ENCODE measurements at places on chromosomes 12 and 14. TPM values are rescaled to one million over a fixed set of nuclear protein-coding genes. Genes with fewer than 3 reads are reported as not detected.

KRT2 gene
- total RNA-seq, result not detected

DNA sequence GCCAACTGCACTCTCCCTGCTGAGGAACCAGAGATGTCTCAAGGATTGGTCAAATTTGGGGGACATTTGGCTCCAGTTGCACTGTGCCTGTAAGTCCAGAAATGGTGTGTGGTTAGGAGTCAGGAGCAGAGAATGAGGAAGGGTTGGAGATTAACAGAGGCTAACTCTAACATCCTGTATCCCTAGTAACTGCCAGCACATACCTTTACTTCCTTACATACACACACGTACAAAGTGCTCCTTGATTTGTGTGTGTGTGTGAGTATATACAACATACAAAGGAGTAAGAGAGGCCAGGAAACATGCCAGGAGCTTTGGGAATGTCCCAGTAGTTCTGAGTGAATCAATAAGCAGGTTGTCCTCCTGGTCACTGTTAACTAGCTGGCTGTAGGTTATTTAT lies 39.8 kb upstream of the NRXN3 start:
- H3K4me1 ChIP-seq, result no peaks in the 10 kb centered on the region
- H3K27ac ChIP-seq, result no peak overlapping the region
- H3K36me3 ChIP-seq, result no peaks in the 10 kb centered on the region

- H3K27me3 ChIP-seq, result no peaks in the 10 kb centered on the region
- no peak overlapping the region for H3K4me3 ChIP-seq
- no peak for DNase-seq
- no peaks in the 10 kb centered on the region for H3K36me3 ChIP-seq
- no peaks in the 10 kb centered on the region for H3K4me1 ChIP-seq
Observed at GRCh38 chr14:28298156-28298555, 468.4 kb upstream of the FOXG1 start.

- no peaks in the 10 kb centered on the region for H3K27me3 ChIP-seq
- H3K36me3 ChIP-seq, result no peaks in the 10 kb centered on the region
- no peak for DNase-seq
- H3K27ac ChIP-seq, result no peak overlapping the region
- no peaks in the 10 kb centered on the region for H3K4me1 ChIP-seq
Observed at GRCh38 chr12:16021026-16021425, 109.9 kb downstream of the DERA start.

DNA sequence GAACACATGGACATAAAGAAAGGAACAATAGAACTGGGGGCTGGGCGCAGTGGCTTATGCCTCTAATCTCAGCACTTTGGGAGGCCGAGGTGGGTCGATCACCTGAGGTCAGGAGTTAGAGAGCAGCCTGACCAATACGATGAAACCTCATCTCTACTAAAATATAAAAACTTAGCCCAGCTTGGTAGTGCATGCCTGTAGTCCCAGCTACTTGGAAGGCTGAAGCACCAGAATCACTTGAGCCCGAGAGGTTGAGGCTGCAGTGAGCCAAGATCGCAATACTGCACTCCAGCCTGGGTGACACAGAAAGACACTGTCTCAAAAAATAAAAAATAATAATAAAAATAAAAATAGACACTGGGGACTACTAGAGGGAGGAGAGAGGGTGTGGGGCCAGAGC lies 154.5 kb downstream of the SEC23A start:
- H3K27me3 ChIP-seq, result no peaks in the 10 kb centered on the region
- peaks cover 11% of the 10 kb centered on the region for H3K4me1 ChIP-seq
- no peak overlapping the region for H3K27ac ChIP-seq
- no peaks in the 10 kb centered on the region for H3K36me3 ChIP-seq
- H3K4me3 ChIP-seq, result no peak overlapping the region

- no peak overlapping the region for H3K4me3 ChIP-seq
- H3K4me1 ChIP-seq, result no peaks in the 10 kb centered on the region
- H3K36me3 ChIP-seq, result no peaks in the 10 kb centered on the region
- H3K27ac ChIP-seq, result no peak overlapping the region
- no peaks in the 10 kb centered on the region for H3K27me3 ChIP-seq
Observed at GRCh38 chr14:36859119-36859518, 197.5 kb downstream of the PAX9 start.

DNA sequence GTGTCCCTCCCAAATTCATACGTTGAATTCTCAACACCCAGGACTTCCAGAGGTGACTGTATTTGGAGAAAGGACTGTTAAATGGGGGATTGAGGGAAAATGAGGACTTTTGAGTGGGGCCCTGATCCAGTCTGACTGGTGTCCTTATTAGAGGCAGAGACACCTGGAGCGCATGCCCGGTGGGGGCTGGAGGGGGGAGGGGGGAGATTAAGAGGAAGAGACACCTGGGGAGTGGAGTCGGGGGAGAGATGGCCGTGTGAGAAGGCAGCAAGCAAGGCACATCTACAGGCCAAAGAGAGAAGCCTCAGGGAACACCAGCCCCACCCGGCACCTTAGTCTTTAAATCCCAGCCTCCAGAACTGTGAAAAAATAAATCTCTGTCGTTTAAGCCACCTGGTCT lies 209.7 kb downstream of the SLC41A2 start:
- H3K27ac ChIP-seq, result peak overlapping the region; percentile 78
- no peaks in the 10 kb centered on the region for H3K27me3 ChIP-seq
- no peak for DNase-seq
- H3K4me3 ChIP-seq, result peak overlapping the region; percentile 30
- no peaks in the 10 kb centered on the region for H3K36me3 ChIP-seq
- peaks cover 14% of the 10 kb centered on the region for H3K4me1 ChIP-seq

- no peaks in the 10 kb centered on the region for H3K36me3 ChIP-seq
- DNase-seq, result no peak
- H3K4me1 ChIP-seq, result no peaks in the 10 kb centered on the region
- peak overlapping the region; percentile 34 for H3K27ac ChIP-seq
Observed at GRCh38 chr14:71720978-71721624, 211.1 kb upstream of the RGS6 start.

DNA sequence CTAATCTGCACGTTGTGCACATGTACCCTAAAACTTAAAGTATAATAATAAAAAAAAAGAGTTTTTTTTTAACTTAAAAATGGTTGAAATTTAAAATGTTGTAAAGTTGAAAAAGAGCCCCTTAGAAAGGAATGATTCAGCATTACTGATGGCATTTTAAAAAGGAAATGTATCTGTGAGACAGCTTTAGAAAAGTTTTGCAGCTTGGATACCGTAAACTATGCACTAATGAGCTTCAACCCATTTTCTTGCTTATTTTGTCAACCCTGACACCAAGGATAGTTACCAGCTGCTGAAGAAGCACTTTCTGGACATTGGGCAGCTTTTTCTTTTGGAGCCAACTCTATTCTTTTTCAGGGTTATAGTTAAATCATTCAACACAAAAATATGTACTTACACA lies 4.3 kb downstream of the BICD1 start:
- no peaks in the 10 kb centered on the region for H3K27me3 ChIP-seq
- H3K36me3 ChIP-seq, result no peaks in the 10 kb centered on the region
- no peak overlapping the region for H3K27ac ChIP-seq
- H3K4me1 ChIP-seq, result peaks cover 24% of the 10 kb centered on the region
- H3K4me3 ChIP-seq, result no peak overlapping the region
- no peak for DNase-seq

GRCh38 chr14:72892103-72892878 lies 1.6 kb downstream of the DPF3 start:
- H3K4me1 ChIP-seq, result peaks cover 10% of the 10 kb centered on the region
- H3K27ac ChIP-seq, result no peak overlapping the region
- H3K4me3 ChIP-seq, result peak overlapping the region; percentile 73

DNA sequence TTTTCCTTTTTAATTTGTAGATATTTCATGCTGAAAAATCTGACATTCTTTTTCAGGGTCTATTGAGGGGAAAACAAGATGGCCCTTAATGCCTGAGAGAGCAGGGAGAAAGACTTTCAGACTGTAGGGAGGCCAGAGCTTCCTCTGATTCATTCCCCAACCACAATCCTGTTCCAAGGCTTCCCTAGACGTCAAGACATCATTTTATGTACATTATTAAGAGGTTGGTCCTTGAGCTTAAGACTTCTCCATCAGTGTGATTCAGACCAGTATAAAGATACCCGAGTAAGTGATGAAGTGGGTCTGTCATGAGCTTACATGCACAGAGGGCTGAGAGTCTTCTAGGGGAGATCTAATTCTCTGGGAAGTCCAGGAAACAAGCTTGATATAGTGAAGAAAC lies 57.3 kb downstream of the AVPR1A start:
- no peak for DNase-seq
- no peak overlapping the region for H3K4me3 ChIP-seq
- H3K36me3 ChIP-seq, result no peaks in the 10 kb centered on the region
- H3K4me1 ChIP-seq, result no peaks in the 10 kb centered on the region
- no peaks in the 10 kb centered on the region for H3K27me3 ChIP-seq
- H3K27ac ChIP-seq, result no peak overlapping the region

- no peaks in the 10 kb centered on the region for H3K27me3 ChIP-seq
- H3K4me1 ChIP-seq, result no peaks in the 10 kb centered on the region
- no peak overlapping the region for H3K4me3 ChIP-seq
- H3K36me3 ChIP-seq, result no peaks in the 10 kb centered on the region
Observed at GRCh38 chr12:47207340-47207717, 127.6 kb upstream of the AMIGO2 start.

- H3K27ac ChIP-seq, result no peak overlapping the region
- no peak for DNase-seq
- no peaks in the 10 kb centered on the region for H3K36me3 ChIP-seq
- no peaks in the 10 kb centered on the region for H3K27me3 ChIP-seq
- no peak overlapping the region for H3K4me3 ChIP-seq
Observed at GRCh38 chr14:59037086-59037485, 151.4 kb upstream of the DAAM1 start.

- peaks cover 67% of the 10 kb centered on the region for H3K4me1 ChIP-seq
- no peaks in the 10 kb centered on the region for H3K36me3 ChIP-seq
- DNase-seq, result no peak
- peak overlapping the region; percentile 77 for H3K27ac ChIP-seq
- no peak overlapping the region for H3K4me3 ChIP-seq
- H3K27me3 ChIP-seq, result no peaks in the 10 kb centered on the region
Observed at GRCh38 chr14:61476105-61476753, 154.8 kb downstream of the PRKCH start.

GRCh38 chr12:27504507-27504906 lies 19.5 kb upstream of the PPFIBP1 start:
- H3K27me3 ChIP-seq, result no peaks in the 10 kb centered on the region
- DNase-seq, result no peak
- peaks cover 11% of the 10 kb centered on the region for H3K4me1 ChIP-seq
- H3K36me3 ChIP-seq, result no peaks in the 10 kb centered on the region
- peak overlapping the region; percentile 32 for H3K27ac ChIP-seq

DNA sequence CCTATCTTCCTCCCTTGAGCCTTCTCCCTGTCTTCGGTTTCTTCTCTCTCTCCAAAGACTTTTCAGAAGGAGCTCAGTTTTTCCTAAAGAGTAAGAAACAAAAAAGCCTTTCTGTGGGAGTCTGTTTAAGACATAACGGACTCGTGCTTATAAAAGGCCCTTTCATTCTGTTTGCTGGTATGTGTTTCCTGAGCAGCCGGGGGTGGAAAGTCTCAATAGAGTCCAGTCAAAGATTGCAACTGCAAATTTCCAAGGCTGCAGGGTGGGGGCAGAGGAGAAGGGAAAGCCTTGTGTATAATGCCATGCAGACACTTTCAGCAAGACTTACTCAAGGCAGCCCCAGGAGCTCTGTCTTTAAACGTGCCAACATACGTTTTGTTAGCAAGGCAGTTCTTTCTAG lies 62.2 kb downstream of the GNG2 start:
- H3K36me3 ChIP-seq, result no peaks in the 10 kb centered on the region
- H3K27ac ChIP-seq, result no peak overlapping the region
- H3K4me1 ChIP-seq, result no peaks in the 10 kb centered on the region

TAS2R10 gene
- not detected for total RNA-seq

DNA sequence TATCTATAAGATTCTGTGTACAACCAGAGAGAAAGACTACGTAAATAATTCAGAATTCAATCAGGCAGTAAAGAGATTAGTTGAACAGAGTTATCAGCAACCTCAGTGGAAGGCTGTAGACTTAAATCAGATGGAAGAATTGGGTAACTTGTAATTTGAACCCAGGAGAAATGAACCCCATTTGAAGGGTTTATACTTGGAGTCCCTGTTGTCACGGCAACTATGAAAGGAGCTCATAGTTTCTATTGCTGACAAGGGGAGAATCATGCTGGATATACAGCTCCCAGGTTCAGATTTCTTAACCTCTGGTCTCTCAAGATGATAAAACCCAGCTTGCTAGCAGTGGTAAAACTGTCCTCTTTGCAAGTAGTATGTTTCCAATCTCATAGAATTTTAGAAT lies 54.4 kb upstream of the BMP4 start:
- no peaks in the 10 kb centered on the region for H3K4me1 ChIP-seq
- no peak for DNase-seq
- no peaks in the 10 kb centered on the region for H3K36me3 ChIP-seq
- no peak overlapping the region for H3K4me3 ChIP-seq
- no peak overlapping the region for H3K27ac ChIP-seq
- no peaks in the 10 kb centered on the region for H3K27me3 ChIP-seq

GRCh38 chr12:25284024-25284423 lies 33.3 kb upstream of the KRAS start:
- H3K27me3 ChIP-seq, result no peaks in the 10 kb centered on the region
- no peaks in the 10 kb centered on the region for H3K36me3 ChIP-seq
- DNase-seq, result no peak
- no peaks in the 10 kb centered on the region for H3K4me1 ChIP-seq

DNA sequence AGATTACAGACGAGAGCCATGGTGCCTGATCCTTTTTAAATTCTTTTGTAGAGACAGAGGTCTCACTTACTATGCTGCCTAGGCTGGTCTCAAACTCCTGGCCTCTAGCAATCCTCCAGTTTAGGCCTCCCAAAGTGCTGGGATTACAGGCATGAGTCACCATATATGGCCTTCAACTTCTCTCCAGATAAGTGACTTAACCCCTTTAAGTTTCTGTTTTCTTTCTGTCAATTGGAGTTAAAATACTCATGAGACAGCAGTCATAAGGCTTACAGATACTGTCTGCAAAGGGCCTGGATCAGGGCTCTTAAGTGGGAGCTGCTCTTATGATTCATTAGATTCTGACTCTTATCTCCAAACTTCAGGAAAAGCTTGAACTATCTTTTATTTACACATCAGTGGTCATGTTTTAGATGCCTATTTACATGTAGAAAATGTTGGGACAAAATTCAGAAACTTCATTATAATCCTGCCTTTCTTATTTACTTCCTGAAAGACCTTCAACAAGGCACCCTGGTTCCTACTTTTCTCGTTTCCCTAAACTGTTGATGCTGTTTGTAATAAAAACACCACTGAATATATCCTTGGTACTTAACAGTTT lies 271.5 kb upstream of the TBX3 start:
- H3K4me3 ChIP-seq, result no peak overlapping the region
- no peak for DNase-seq
- no peaks in the 10 kb centered on the region for H3K36me3 ChIP-seq

GRCh38 chr14:78359581-78359980 lies 189.4 kb downstream of the NRXN3 start:
- no peak overlapping the region for H3K27ac ChIP-seq
- H3K27me3 ChIP-seq, result no peaks in the 10 kb centered on the region
- H3K4me3 ChIP-seq, result no peak overlapping the region
- DNase-seq, result no peak
- H3K4me1 ChIP-seq, result no peaks in the 10 kb centered on the region

ERP27 gene
- total RNA-seq, result 2.4 TPM

BDKRB1 gene
- 1.8 TPM for total RNA-seq

COX8C gene
- total RNA-seq, result not detected

- no peaks in the 10 kb centered on the region for H3K36me3 ChIP-seq
- no peaks in the 10 kb centered on the region for H3K27me3 ChIP-seq
- no peak overlapping the region for H3K4me3 ChIP-seq
- DNase-seq, result no peak
- H3K4me1 ChIP-seq, result peaks cover 7% of the 10 kb centered on the region
- H3K27ac ChIP-seq, result no peak overlapping the region
Observed at GRCh38 chr14:76829013-76829365, 2.8 kb downstream of the LRRC74A start.

All from thoracic aorta (tissue), 2 donors.